ENCODE measurements at places on chromosomes 6 and 20.

DNA sequence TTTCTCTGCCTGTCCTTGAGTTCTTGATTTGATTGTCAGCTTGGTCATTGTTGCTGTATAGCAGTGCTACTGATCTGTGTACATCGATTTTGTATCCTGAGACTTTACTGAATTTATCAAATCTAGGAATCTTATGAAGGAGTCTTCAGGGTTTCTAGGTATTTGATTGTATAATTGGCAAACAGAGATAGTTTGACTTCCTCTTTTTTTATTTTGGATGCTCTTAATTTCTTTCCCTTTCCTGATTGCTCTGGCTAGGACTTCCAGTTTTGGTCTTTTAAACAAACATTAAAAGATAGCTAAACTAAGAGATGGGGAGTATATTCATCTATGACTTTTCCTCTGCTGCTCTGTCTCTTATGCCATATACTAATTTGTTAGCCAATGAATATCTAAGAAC lies 62.4 kb downstream of the NCOA7 start:
- DNase-seq: no peak

- peak; percentile 4 for DNase-seq
These were observed 39.7 kb downstream of the ANKEF1 start for GRCh38 chr20:10074513-10074912.

GRCh38 chr20:62887860-62888239 lies 26.2 kb upstream of the TCFL5 start:
- no peak for DNase-seq

- no peak for DNase-seq
These were observed 158.6 kb upstream of the MLN start for GRCh38 chr6:33962246-33963027.

- no peak for DNase-seq
These were observed 30.8 kb downstream of the CD164 start for GRCh38 chr6:109351231-109352130.

GRCh38 chr6:153625089-153625488 lies 414.0 kb upstream of the OPRM1 start:
- no peak for DNase-seq

Data from activated CD4-positive, alpha-beta T cell treated with anti-CD3 and anti-CD28 coated beads, Interleukin-2, Interleukin-4, amounts not matched to agents 100 ng/mL and 50 ng/mL, durations not matched to agents 16 hours and 8 hours (primary cell).